ENCODE measurements at places on chromosomes 6 and 20.

DNA sequence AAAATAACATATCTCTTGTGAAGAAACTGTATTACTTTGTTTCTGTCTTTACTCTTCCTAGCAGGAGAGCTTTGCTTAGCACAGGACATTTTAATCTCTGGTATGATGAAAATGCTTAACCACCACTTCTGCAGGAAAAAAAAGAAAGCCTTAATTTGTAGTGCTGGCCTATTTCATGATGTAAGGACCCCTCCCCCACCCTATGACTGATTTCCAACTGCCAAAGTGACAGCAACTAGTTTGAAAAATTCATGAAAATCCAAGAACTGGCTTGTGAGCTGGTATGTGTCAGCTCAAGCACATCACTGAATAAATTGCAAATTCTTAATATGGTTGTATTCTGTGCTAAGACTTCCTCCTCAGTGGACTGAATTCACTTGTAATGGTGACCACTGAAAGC lies 125.3 kb downstream of the REV3L start:
- no peak for DNase-seq

DNA sequence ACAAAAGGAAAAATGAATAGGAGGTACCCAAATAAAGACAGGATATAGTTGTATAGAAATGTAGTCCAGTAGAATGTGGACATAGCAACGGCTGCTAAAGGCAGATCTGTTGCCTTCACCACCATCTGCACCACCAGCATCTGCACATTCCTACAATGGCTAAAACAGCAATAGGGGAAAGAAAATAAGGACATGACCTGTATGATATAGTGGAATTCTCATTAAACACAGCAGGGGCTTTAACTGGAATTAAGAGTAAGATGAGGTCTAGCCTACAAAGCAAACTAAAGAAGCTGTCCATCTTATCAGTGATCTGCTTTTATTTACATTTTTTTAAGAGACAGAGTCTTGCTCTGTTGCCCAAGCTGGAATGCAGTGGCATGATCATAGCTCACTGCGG lies 26.8 kb upstream of the SCAF8 start:
- DNase-seq, result no peak

- no peak for DNase-seq
Observed at GRCh38 chr20:24033151-24033550, 44.6 kb upstream of the GGTLC1 start.

DNA sequence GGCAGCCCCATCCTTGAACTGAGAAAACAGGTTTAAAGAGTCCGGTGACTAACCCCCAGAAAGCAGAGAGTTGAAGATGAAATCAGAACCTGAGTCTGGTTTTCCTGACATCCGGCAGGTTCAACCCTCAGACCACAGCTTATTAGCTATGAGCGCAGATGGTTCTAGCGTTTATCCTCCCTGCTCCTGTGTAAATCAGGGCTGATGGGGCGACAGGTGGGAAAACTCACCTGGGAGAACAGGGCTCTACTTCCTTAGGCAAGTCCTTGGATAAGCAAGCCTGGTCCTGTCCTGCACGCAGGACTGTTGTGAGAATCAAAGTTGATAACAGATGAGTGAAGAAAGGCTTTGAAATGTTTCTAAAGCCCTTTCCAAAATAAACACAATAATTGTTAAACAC lies 31.4 kb downstream of the GHRH start:
- DNase-seq, result no peak

DNA sequence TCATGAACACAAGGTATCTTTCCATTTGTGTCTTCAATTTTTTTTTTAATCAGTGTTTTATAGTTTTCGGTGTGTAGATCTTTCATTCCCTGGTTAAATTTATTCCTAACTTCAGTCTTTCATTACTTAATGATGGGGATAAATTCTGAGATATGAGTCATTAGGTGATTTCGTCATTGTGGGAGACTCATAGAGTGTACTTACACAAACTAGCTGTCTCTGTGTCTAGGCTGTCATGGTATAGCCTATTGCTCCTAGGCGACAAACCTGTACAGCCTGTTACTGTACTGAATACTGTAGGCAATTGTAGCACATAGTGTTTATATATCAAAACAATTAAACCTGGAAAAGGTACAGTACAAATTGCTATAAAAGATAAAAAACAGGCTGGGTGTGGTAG lies 42.1 kb downstream of the SMAP1 start:
- no peak for DNase-seq

- no peak for DNase-seq
Observed at GRCh38 chr6:162532283-162533008, 195.1 kb downstream of the PRKN start.

DNA sequence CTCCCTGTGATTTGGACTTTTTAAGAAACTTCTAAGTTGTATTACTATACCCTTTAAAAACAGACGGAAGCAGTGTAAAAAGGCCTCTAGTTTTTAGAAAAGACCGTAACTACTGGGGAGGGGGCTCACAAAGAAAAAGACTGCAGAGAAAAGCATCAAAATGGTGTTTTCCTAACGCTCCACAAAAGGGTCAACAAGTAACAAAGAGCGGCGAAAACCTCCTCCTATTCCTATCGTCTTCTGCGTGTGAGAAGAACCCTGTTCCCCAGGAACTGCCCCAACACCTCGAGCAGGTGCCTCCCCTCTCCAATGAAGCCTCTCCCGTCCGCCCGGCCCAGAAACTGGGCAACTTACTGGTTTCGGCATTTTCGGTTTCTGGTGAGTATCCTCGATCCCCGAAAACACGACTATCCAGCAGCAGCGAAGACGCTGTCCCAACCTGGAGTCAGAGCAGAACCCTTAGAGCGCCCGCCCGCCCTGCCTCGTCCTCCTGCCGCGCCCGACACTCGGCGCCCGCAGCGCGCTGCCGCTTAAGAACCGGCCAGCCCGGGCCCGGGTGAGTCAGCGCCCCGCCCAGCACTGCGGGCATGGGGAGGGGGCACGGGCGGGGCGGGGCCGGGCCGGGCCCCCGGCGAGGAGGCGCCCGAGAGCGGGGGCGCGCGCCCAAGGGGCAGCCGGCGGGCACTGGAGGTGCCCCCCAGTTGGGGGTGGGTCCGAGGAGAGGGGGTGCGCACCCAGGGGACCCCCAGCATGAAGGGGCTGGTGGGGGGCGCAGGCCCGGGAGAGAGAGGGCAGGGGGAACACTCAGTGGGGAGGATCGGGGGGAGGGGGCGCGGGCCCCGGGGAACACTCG lies 1.2 kb downstream of the EZR start:
- peak; percentile 91 for DNase-seq

DNA sequence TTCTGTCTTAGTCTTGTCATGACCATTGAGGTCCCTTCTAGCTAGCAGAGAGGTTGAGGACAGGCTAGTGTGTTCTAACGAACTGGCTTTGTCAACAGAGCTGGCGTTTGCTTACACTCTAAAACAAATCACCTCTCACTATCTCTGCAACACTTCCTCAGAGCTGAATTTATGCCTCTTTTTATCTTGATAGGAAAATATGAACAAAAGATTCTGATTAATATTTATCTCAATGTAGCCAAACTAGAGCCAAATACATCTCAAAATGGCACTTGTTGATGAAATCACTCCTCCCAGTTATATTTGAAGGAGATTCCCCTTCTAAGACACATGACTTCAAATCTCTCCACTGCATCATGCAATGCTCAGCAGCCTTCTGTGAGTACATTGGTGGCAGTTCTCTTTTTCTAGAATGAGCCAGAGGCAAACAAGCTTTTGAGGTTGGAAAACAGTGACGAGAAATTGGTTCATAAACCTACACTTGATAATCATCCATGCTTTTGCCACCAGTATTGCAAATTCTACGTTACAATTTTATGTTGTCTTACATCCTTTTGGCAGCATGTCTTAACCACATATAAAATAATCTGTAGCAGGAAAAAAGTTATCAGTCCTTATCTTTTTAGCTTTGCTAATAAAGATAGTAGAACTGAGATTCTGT lies 615.7 kb upstream of the CITED2 start:
- DNase-seq, result no peak

DNA sequence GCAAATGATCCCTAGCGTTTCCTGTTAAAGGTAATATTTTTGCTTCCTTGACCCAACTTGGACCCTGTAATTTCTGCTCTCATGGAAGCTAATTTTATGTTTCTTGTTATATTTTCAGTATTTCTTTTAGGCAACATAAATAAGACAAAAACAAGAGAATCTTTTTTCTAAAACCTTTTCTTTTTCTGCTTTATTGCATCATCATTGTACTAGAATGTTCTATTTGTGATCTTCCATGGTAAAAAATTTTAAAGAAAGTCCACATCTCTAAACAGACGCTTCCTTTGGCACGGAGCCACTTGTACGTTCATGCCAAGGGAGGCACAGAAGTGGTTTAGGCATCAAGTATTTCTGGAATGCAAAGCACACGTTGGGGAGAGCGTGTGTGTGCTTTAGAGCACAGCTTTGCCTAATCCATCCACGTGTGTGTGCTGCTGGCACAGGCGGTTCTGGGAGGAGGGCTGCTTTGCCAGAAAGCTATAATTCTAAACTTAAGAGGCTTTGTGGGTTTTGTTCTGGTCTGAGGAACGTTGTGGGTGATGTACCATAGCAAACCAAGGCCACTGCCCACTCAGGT lies 98.3 kb downstream of the SASH1 start:
- peak; percentile 78 for DNase-seq

- no peak for DNase-seq
Observed at GRCh38 chr20:44258226-44258890, 11.2 kb downstream of the GDAP1L1 start.

DNA sequence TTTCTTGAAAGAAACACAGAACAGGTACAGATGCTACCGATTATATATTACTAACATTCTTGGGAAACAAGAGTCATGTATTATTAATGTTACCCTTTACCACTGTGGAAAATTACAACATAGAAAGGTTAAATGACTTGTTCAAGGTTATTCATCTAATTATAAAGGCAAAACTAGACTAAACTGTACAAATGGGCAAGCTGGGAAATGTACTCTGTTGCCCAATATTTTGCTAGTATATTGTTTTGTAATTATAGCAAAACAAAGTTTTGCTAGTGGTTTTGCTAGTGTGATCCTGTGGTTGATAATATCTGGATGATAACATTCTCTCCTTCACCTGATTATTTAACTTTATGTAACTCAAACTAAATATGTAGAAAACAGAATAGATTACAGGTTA lies 96.5 kb downstream of the TINAG start:
- DNase-seq, result no peak

GRCh38 chr6:141492521-141493284 lies 640.0 kb upstream of the GJE1 start:
- DNase-seq, result no peak

DNA sequence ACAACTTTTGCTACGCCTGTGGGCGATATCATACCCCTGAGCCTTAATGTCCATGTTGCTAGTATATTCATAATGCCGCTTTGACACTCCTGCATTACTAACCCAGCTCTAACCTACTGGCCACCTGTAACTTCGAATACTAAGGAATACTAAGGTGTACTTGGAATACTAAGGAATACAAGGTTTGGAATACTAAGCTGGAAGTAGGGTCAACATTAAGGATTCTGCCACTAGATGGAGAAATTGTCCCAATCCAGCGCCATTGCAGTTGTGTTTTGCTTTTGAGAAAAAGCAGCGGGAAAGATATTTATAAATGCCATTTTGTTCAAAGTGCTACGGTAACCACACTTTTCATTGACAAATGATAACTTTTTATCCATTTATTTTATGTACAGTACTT lies 10.7 kb downstream of the TBXT start:
- DNase-seq, result no peak

GRCh38 chr6:27874016-27874415 lies 38.2 kb downstream of the OR2B2 start:
- DNase-seq, result no peak

GRCh38 chr6:117346142-117346930 lies 79.4 kb downstream of the ROS1 start:
- no peak for DNase-seq

GRCh38 chr6:153208706-153209105 lies 77.6 kb upstream of the RGS17 start:
- peak; percentile 53 for DNase-seq

DNA sequence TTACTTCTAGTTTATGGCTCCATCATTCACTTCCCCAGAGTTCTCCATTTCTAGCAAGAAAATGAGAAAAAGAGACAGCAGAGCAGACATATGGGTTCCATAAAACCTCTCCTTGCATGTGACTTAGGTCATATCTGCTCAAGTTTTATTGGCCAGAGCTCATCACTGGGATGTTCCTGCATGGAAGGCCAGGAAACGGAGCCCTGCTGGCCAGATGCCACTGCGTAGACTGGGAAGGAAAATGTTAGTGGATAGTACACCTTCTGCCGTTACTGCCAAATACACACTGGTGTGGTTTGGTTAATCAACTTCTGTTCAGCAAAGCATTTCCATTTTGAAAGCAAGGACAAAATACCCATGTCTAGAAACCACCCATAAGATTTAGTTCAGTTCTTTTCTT lies 220.6 kb upstream of the TSHZ2 start:
- DNase-seq, result no peak

DNA sequence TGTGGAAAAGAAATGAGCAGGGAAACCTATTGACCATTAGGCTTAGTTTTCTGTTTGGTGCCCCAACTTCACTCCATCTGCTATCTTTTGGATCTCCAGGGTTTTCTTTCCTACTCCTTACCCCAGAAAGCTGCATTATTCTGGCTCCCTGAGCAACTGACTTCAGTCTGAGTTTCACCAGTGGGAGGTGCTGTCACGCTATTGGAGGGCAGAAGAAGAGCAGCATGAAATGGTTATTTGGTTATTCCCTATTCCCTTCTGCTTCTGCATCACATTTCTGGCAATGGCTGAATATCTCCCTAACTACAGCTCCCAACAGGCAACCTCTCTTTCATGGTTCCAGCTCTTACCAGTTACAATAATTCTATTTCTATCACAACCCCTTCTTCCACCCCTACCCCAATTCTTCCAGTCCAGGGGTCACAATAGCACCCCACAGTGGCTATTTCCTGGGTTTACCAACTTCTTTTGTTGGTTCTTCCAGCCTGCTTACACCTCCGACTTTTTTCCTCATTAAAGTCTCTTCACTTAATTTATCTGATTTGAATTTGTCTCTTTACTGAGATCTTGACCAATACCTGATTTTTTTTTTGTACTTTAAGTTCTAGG lies 311.5 kb downstream of the PLCB1 start:
- DNase-seq, result no peak

- DNase-seq, result no peak
Observed at GRCh38 chr20:37348792-37349516, 3.0 kb downstream of the SRC start.

DNA sequence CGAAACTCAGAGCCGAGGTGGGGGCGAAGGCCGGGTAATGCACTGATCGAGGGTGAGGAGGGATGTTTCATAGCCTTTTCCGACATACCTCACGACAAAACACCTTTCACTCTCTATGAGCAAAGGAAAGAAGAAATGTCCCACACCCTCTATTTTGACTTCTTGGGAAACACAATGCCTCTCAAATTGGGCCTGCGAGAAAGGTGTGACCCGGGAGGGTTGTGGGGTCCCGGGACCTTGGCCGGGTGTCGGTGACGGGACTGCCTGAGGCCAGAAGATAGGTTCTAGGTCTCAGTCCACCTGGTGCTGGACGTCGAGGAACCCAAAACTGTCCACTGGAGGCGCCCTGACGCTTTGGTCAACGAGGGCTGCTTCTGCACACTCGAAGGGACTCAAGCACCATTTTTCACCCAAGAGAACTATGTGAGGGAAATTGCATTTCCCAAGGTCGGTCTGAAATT lies 41.1 kb upstream of the OSTM1 start:
- DNase-seq, result peak; percentile 43

GRCh38 chr6:83403191-83403590 lies 27.7 kb downstream of the ME1 start:
- no peak for DNase-seq

Measured in left ventricle myocardium superior (tissue), 1 donor.